ENCODE measurements at places on chromosomes 7 and 10.

DNA sequence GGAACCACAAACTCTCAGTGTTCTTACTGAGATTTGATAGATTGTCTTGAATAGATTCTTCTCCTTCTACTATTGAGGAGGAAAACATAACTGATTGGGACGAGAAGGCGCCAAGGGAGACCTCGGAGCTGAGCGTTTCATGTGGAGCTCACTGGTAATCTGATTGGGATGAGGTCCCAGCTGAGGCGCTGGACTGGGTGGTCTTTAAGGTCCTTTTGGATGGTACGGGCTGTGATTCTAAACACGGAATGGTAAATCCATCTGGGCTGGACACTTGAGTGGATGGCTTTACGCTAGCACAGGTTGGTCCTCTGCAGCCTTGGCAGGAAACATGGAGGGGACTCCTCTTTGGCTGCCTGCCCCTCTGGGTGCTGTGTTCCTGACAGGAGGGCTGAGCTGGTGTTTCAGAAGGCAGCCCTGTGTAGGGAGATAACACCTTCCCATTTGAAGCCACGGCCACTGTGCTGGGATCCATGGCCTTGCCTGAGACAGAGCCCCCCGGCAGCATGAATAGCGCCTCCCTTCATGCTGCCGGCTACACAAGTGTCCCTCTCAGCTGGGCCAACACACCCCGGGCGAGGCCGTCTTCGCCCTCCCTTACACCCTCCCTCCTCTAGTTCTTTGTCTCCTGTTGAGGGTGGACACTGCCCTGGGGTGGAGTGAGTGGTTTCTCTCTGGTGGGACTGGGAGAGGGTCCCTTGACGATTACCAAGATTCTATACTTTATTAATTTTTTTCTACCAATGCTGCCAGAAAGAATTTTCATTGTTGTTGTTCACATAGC, 203.2 kb upstream of the SHH start:
- no peaks in the 10 kb centered on the region for H3K4me1 ChIP-seq
- DNase-seq: no peak
- no peaks in the 10 kb centered on the region for H3K36me3 ChIP-seq
- no peak overlapping the region for H3K27ac ChIP-seq
- H3K27me3 ChIP-seq: no peaks in the 10 kb centered on the region

DNA sequence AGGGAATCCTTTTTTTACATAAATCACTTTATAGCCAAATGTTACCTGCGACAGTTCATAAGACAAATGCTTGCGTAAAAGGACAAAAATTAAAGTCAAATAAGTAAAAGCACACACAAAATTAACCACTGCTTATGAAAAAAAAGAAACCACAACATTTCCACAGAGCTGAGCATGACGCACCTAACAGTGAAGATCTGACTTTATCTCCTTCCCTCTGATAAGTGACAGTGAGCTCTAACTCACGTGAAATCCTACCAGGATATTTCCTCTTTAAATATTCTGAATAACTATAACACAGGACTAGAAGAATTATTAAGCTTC, 225.5 kb downstream of the SFMBT2 start:
- no peaks in the 10 kb centered on the region for H3K4me1 ChIP-seq
- no peak overlapping the region for H3K4me3 ChIP-seq
- no peak overlapping the region for H3K27ac ChIP-seq

DNA sequence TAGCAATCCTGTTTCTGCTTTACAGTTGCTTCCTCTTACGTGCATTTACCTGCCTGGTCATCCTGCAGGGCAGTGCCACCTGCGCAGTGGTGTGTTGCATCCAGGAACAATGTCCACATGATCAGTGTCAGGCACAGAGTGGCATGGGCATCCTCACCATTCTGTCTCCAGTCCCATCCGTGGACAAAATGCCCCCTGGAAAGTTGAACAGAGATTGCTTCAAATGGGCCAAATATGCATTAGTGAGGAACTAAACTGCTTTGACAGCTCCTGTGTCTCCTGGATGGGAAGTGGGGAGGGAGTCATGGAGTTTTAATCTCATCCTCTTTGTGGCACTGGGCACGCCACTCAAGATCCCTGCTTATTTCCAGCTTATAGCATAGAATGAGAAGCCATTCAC, 151.8 kb downstream of the DPP6 start:
- H3K27me3 ChIP-seq: peaks cover 1% of the 10 kb centered on the region
- H3K4me1 ChIP-seq: no peaks in the 10 kb centered on the region
- H3K36me3 ChIP-seq: no peaks in the 10 kb centered on the region
- H3K27ac ChIP-seq: no peak overlapping the region
- DNase-seq: no peak

DNA sequence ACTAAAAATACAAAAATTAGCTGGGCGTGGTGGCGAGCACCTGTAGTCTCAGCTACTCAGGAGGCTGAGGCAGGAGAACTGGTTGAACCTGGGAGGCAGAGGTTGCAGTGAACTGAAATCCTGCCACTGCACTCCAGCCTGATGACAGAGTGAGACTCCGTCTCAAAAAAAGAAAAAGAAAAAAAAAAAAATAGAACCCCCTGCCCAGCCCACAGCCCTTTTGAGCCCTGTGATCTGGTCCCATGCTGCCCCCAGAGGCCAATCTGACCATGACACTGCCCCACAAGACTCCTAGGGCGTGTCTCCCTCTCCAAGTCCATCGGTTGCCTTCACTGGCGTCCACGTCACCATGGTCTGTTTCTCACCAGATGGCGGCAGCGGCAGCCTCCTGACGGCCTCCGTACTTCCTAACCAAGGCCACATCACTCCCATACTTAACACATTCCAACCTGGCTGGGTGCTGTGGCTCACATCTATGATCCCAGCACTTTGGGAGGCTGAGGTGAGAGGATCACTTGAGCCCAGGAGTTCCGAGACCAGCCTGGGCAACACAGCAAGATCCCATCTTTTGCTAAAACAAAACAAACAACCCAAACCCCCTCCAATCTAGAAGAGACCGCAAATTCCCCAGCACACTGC, 18.0 kb downstream of the STX1A start:
- no peaks in the 10 kb centered on the region for H3K4me1 ChIP-seq
- no peak overlapping the region for H3K27ac ChIP-seq
- H3K36me3 ChIP-seq: peaks cover 20% of the 10 kb centered on the region
- peak overlapping the region; percentile 50 for H3K4me3 ChIP-seq
- H3K27me3 ChIP-seq: peaks cover 16% of the 10 kb centered on the region

GRCh38 chr7:21029006-21029405, 242.3 kb upstream of the SP8 start:
- no peak for DNase-seq
- no peak overlapping the region for H3K4me3 ChIP-seq
- H3K27ac ChIP-seq: no peak overlapping the region
- no peaks in the 10 kb centered on the region for H3K27me3 ChIP-seq
- H3K36me3 ChIP-seq: no peaks in the 10 kb centered on the region

Data from endothelial cell (in vitro differentiated cells).